ENCODE measurements at places on chromosomes 2 and 18.

DNA sequence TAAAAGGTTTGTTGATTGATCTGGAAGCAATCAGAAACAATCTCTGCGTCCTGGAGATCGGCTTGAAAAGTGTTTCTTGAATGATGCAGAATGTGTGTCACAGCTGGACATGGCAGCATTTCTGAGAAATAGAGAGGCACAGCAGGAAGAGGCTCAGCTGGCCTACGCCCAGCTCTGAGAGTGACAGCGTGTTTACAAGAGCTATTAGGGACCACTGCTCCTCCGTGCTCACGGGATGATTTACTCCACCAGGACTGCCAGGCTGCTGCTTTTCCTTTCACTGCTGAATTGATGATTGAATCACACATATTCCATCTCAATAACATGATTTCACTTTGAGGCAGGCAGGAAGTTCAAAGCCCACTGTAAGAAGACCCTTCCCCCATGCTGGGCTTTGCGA is 62.8 kb downstream of the GALNT14 start:
- DNase-seq, result no peak
- no peak overlapping the region for H3K4me3 ChIP-seq
- no peak overlapping the region for H3K27ac ChIP-seq

DNA sequence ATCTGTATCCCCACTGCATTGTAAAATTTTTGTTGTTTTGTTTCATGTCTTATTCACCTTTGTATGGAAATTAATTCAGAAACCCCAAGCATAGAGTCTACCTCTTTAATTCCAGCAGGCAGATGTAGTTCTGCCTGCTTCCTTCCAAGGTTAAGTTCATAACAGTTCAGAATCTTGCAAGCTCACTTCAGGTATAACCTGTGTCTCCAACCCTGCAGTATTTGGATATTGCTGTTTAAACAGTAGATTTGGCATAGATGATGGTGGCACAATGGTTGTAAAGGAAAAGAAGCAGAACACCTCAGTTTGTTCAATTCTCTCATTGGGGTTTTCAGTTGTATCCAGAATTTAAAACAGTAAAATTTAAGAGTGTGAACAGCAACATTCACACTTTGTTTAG is 21.2 kb downstream of the SULT1C2 start:
- H3K27ac ChIP-seq, result no peak overlapping the region
- DNase-seq, result no peak
- no peak overlapping the region for H3K4me3 ChIP-seq
- no peaks in the 10 kb centered on the region for H3K27me3 ChIP-seq
- no peaks in the 10 kb centered on the region for H3K36me3 ChIP-seq

DNA sequence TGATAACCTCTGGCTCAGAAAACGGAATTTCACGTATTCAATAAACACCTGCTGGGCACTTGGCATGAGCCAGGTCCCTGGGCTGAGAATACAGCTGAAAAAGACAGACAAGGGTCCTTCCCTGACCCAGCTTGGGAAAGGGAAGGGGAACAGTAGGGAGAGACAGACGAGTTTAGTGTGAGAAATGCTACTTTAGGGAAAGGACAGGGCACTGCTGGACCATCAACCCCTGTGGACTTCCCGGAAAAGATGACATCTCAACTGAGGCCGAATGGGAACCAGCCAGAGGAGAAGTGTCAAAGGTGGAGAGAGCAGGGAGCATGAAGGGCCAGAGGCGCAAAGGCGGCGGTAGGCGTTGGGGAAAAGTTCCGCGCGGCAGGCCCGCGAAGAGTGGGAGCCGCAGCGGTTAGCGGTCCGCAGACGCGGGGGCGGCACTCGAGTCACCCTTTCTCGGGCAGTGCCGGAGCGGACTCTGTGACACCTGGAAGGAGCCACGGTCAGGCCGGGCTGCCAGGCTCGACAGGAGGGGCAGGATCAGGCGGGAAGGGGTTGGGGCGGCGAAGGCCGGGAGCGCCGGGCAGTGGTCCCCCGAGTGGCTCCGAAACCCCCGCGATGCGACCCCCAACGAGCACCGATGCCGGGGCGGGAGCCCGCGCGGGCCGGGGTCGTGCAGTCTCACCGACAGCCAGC is 519 bp downstream of the TEX261 start:
- peaks cover 11% of the 10 kb centered on the region for H3K36me3 ChIP-seq
- no peaks in the 10 kb centered on the region for H3K27me3 ChIP-seq
- H3K27ac ChIP-seq, result peak overlapping the region; percentile 69

DNA sequence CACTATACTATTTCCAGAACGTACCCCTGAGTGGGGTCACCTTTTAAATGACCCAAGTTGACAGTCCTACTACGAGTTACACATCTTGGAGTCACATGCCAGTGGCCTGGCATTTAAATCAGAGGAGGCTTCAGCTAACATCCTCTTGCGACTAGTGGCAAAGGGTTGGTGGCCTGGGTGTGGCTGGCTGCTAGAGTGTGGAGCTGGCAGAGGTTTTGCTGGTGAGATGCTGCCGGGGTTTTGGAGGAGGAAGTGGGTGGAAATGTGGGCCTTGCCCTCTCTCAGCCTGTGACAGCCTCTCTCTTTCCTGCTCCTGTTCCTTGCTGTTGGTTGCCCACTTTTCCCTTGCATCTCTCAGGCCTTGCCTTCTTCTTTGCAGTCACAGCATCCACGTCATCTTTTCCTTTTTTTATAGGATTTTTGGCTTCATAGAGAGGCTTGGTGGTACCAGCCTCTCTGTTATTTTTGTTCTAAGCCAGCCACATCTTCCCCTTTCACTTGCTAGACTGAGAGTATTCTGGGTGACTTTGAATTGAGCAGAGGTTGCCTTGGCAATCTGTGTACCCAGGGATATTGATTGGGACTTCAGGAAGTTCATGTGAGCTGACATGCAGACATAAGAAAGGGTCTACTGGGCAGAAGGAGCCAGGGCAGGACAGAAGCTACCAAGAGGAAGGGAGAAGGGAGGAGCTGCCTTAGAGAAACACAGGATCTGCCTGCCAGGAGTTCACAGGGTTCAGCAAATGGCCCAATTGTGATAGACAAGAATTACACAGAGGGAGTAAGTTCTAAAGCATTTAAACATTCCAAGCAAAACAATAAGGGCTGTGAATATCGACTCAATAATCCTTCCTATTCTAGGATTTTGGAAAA is 55.4 kb downstream of the CDC42EP3 start:
- H3K27me3 ChIP-seq, result no peaks in the 10 kb centered on the region
- no peak overlapping the region for H3K4me3 ChIP-seq
- H3K36me3 ChIP-seq, result no peaks in the 10 kb centered on the region
- peaks cover 19% of the 10 kb centered on the region for H3K4me1 ChIP-seq
- peak; percentile 74 for DNase-seq
- H3K27ac ChIP-seq, result peak overlapping the region; percentile 75

DNA sequence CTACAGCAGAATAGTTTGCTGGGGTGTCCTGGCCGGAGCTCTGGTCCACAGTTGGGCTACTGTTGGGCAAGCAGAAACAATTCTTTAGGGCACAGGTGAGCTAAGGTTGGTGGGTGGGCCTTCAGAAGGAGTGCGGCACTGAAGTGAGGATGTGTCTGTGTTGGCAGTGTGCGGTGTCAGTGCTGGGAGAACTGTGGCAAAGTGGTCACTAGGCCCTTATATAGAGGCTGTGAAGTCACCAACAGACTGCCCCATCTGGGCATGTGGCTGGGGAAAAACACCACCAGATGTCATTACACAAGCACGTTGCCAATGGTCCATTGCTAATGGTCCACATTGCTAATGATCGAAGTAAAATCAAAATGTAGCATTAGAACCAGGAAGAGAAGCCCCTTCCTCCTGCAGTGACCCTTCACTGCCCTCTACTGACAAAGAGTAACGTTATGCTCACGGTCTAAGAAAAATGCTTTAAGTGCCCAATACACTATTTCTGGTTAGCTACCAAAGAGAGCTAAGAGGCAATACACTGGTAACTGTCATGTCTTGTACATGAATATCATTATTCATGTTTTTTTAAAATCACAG is 21.3 kb downstream of the SCN1A start:
- H3K27me3 ChIP-seq, result no peaks in the 10 kb centered on the region
- no peaks in the 10 kb centered on the region for H3K4me1 ChIP-seq
- H3K4me3 ChIP-seq, result no peak overlapping the region
- peak; percentile 19 for DNase-seq

DNA sequence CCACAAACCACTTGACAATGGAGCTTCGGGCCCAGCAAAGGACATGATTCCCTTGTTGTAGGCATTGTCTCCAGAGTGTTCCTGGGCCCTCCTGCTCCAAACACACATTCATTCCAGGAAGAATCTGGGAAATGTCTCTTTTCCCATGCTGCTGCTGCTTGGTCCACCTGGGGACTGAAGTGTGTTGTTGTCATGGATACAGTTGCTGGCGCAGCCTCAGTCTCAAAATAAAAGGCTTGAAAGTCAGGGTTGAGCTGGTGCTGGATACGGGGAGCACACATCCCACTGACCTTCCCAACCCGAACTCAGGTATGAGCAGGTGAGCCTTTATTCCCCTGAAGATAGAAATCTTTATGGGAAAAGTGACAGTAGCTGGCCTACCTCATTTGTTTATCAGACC is 30.6 kb upstream of the SPP2 start:
- H3K4me3 ChIP-seq, result no peak overlapping the region
- peaks cover 3% of the 10 kb centered on the region for H3K27me3 ChIP-seq
- H3K27ac ChIP-seq, result no peak overlapping the region
- H3K4me1 ChIP-seq, result no peaks in the 10 kb centered on the region
- no peak for DNase-seq

DNA sequence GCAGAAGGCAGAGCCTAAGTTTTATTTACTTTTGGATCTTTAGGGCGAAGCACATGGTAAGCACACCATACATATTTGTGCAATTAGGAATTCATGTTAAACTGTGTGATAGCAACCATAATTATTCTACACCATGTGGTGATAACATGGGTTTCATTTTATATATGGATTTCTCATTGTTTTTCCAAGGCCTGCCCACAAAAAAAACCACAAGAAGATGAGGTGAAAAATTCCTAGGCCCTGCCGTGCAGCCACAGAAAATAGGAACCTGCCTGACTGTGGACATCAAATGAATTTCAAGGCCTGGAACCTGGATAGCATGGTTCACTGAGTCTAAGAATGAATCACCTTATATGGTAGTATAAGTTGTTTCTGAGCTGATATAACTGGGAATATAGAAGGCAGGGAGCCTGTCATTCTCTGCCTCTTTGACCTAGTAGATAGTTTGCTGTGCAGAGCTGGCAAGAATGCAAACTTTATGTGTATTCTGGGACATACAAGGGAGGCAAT is 22.4 kb upstream of the SSB start:
- H3K27ac ChIP-seq, result no peak overlapping the region
- no peaks in the 10 kb centered on the region for H3K27me3 ChIP-seq
- H3K4me1 ChIP-seq, result no peaks in the 10 kb centered on the region
- no peaks in the 10 kb centered on the region for H3K36me3 ChIP-seq

GRCh38 chr18:28793901-28794300 is 617.0 kb upstream of the CDH2 start:
- no peak for DNase-seq
- no peaks in the 10 kb centered on the region for H3K36me3 ChIP-seq
- H3K27me3 ChIP-seq, result no peaks in the 10 kb centered on the region
- no peak overlapping the region for H3K27ac ChIP-seq

DNA sequence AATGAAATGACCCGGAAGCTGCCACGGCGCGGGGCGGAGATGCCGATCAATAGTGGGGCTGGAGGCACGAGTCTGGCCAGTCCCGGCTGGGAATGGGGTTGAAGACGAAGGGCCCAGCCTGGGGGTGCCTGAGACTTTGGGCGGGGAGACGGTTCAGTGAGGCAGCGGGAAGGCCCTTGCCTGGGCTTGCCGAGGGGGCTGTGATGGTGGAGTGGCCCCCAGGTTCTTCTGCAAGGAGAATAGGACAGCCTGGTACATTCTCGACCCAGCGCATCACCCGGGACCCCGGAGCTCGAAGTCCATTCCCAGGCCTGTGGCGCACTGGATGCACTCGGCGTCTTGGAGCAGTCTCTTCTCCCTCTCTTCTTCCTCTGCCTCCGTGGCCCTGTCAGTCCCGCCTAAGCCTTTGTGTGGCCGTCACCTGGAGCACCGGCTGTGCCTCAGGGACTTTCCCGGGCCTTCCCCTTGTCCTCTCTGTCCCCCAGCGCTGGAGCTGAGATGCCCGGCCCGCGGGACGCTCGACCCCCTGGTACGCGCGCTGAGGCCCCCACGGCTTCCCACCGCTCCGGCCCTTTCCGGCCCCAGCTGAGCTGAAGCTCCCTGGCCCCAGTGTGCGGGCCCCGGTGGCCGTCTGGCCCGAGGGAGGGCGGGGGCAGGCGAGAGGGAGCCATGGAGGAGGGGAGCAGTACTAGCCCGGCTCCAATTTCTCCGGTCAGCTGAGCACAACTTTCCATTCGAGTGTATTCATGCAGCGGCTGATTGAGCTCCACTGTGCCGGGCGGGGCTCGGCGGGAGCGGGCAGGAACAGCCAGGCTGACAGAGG is 8.0 kb downstream of the SIX3 start:
- H3K27ac ChIP-seq, result no peak overlapping the region
- H3K4me1 ChIP-seq, result no peaks in the 10 kb centered on the region
- H3K27me3 ChIP-seq, result peaks cover 86% of the 10 kb centered on the region
- DNase-seq, result no peak
- no peak overlapping the region for H3K4me3 ChIP-seq

GRCh38 chr18:3223356-3223755 is 3.6 kb upstream of the MYOM1 start:
- no peaks in the 10 kb centered on the region for H3K36me3 ChIP-seq
- no peaks in the 10 kb centered on the region for H3K4me1 ChIP-seq
- H3K27me3 ChIP-seq, result no peaks in the 10 kb centered on the region
- no peak overlapping the region for H3K4me3 ChIP-seq
